ENCODE measurements at places on chromosomes 5 and 9. TPM values are rescaled to one million over a fixed set of nuclear protein-coding genes. Genes with fewer than 3 reads are reported as not detected.

GARIN3 gene
- not detected for total RNA-seq

PARP8 gene
- total RNA-seq = 12.0 TPM

BHMT2 gene
- 1.0 TPM for total RNA-seq

LCN15 gene
- total RNA-seq = not detected

PCDHB15 gene
- 4.2 TPM for total RNA-seq

ADRA1B gene
- under 0.01 TPM for total RNA-seq

C1QTNF3 gene
- 90.3 TPM for total RNA-seq

GABRA1 gene
- total RNA-seq = not detected

PKD2L2 gene
- total RNA-seq = 2.6 TPM

PPP3R2 gene
- total RNA-seq = not detected
